Stimulated activated naive CD4-positive, alpha-beta T cell treated with Interleukin-2 at 50 U/mL for 16 hours (primary cell): ENCODE measurements at places on chromosomes 6 and 20.

DNA sequence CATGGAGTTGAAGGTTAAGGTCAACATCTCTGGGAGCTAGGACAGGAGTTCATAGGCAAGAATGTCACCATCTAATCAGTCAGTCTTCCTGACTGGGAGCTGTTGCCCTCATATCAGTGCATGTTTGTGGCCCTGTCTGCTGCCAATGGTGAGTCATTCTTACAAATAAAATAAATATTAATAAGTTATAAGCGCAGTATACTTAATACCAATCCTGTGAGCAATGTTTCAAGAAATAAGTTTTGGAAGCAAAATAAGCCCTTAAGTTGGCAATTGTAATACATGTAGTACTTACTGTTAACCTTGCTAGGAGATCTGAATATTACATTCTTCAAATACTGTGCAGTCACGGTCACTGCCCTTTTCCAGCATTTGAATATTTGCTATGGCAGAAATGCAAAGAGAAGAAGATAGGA lies 20.2 kb upstream of the MDGA1 start:
- no peak for DNase-seq

- DNase-seq, result no peak
Observed at GRCh38 chr6:10395171-10395703, 19.6 kb downstream of the TFAP2A start.

- no peak for DNase-seq
Observed at GRCh38 chr6:168400037-168400436, 40.9 kb upstream of the SMOC2 start.

DNA sequence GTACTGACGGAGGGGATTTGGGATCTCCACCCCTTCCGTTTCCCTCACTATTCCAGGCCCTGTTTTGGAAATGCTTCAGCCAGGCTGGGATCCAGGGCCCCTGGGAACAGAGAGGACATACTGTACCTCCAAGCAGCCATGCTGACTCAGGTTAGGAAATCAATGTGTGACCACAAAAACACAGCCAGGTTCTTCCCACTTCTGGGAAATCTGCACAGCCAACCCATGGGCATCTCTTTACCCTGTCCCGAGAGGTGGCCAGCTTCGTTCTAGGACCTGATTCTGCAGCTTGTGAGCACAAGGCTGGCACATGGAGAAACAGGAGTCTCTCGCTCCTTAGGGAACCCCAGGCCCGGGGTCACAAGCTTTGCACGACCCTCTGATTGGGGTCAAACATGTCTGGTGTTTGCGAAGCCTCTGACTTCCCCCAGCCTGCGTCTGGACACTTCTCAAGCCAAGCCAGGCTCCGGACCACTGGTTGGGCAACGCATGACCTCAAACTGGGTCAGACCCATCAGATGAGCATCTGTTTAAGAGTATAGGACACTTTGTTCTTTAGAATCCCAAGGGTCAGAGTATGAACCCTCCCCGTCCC lies 8.3 kb upstream of the TTPAL start:
- no peak for DNase-seq
